ENCODE measurements at places on chromosomes 4 and X. TPM values are rescaled to one million over a fixed set of nuclear protein-coding genes. Genes with fewer than 3 reads are reported as not detected.

FAM241A gene
- total RNA-seq = 2.0 TPM

PRDM5 gene
- total RNA-seq = 9.6 TPM

GAB1 gene
- total RNA-seq = 13.0 TPM

GRCh38 chr4:30753316-30753715 is 33.1 kb downstream of the PCDH7 start:
- no peak for DNase-seq
- no peaks in the 10 kb centered on the region for H3K36me3 ChIP-seq
- H3K4me3 ChIP-seq = no peak overlapping the region
- H3K27ac ChIP-seq = no peak overlapping the region
- no peaks in the 10 kb centered on the region for H3K27me3 ChIP-seq

MAP7D2 gene
- total RNA-seq = under 0.01 TPM

SMC1A gene
- 24.6 TPM for total RNA-seq

LINC00632 gene
- 88.3 TPM for total RNA-seq
